ENCODE measurements at places on chromosomes 2 and 18.

DNA sequence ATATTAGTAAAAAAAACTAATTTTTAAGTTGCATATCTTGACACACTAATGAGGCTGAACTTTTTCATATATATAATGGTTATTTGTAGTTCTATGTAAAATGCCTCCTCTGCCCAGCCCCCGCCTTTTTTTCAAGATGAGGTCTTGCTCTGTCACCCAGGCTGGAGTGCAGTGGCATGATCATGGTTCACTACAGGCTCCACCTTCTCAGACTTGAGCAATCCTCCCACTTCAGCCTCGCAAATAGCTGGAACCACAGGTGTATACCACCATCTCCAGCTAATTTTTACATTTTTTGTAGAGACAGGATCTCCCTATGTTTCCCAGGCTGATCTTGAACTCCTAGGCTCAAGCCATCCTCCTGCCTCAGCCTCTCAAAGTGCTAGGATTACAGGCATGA, 24.3 kb downstream of the ATF2 start:
- no peak for DNase-seq

GRCh38 chr18:77093067-77093430, 39.5 kb downstream of the MBP start:
- no peak for DNase-seq

DNA sequence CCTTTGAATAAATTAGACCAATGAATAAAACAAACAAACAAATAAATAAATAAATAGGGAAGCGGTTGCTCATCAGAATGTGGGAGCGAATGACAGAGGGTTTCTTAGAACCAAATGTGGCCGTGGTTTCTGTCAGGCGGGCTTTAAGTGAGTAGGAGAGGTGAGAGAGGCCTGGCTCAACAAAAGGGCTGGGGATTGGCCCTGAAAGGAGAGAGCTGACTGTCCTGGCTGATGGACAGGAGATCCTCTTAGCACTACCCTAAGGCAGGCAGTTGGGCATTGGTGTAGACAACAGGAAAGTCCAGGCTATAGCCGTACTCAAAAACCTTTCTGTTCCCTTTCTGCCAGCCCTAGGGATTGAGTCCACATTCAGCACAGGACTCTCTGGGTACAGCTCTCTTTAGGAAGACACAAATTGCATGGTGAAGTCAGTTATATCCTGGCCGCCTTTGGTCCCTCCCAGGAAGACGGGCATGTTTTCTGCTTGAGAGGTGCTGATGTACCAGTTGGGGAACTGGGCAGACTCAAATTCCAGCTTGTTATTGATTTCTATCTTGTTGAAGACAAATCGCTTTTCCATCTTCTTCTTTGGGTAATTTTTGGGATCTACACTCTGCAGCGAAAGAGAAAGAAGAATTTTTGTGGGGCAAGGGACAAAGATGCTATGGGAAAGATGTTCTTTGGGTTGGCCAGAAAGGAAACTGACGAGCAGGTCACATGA, 6.5 kb downstream of the IL1B start:
- no peak for DNase-seq

DNA sequence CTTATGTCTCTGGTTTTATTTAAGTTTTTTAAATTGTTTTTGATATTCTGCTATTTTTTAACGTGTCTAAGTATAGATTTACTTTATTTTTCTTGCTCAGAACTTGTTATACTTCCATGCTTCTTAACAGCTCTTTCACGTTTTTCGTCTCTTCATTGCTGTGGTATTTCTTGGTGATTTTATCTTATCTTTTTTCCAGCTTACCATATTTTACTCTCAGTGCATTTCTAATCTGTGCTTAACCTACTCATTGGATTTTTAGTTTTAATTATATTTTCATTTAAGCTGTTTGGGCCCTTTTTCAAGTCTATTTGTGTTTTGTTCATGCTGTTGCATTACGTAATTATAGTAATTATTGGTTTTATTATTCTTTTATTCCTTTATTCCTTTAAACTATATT, 11.1 kb downstream of the SLC9A2 start:
- DNase-seq = no peak

GRCh38 chr2:219629976-219630695, 2.7 kb downstream of the SLC4A3 start:
- DNase-seq = no peak

- no peak for DNase-seq
Observed at GRCh38 chr2:139685090-139685983, 905.1 kb upstream of the NXPH2 start.

GRCh38 chr2:80105015-80105640, 199.4 kb downstream of the LRRTM1 start:
- DNase-seq = no peak

DNA sequence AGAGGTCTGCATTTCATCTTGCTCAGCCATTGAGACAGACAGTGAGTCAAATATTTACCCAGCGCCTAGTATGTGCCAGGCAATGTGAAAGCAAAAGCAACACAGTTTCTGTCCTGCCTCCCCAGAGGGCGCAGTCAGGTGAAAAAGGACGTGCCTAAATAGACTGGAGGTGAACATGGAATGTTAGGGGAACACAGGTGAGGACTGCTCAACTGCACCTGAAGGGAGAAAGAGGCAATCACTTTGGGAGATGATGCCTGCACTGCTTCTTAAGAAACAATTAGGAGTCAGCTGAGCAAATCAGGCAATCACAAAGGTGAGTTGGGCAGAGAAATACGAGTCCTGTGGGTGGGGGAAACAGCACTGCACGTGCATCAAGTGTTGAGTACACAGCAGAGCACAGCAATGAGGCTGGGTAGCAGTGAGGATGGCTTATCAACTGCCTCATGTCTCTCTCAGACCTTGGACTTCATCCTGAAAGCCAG, 218.3 kb upstream of the SMAD7 start:
- DNase-seq = no peak

DNA sequence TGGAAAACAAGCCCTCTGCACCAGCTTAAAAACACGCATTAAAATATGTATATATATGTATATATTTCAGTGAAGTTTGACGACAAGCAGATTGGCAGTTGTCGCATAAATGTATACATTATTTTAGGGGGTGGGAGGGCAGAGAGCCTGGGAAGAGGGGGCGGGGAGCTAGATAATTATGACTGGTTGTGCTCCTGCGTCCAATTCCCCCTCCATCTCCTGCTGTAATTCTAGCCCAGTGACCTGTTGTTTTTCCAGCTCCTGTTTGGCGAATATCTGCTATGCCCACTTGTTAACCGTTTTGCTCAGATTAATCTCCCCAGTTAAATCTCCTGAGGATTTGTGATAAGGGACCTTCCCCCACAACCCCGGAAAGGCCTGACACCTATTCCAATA, 656 bp downstream of the UNC80 start:
- no peak for DNase-seq

DNA sequence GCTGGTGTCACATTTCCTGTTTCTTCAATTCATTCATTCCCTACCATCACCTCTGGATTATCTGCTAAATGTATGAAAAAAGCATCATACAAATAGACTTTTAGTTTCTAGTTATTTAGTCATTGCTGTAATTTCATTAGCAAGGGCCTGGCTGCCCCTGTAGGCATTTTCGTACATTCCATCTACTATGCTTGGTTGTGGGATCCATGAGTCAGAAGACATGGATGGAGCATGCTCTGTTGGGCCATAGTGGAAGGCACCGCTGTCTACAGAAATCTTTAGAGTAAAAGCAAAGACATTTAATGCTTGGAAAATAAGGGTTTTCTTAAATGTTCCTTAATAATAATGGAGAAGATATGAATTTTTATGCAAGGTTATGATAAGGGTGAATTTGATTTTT, 324.8 kb upstream of the MEIS1 start:
- no peak for DNase-seq

GRCh38 chr2:161150704-161151103, 9.5 kb upstream of the TANK start:
- DNase-seq = no peak

- DNase-seq = no peak
Observed at GRCh38 chr18:49967636-49968313, 154.4 kb upstream of the ACAA2 start.

- no peak for DNase-seq
Observed at GRCh38 chr2:227238238-227239237, 74.1 kb downstream of the COL4A3 start.

DNA sequence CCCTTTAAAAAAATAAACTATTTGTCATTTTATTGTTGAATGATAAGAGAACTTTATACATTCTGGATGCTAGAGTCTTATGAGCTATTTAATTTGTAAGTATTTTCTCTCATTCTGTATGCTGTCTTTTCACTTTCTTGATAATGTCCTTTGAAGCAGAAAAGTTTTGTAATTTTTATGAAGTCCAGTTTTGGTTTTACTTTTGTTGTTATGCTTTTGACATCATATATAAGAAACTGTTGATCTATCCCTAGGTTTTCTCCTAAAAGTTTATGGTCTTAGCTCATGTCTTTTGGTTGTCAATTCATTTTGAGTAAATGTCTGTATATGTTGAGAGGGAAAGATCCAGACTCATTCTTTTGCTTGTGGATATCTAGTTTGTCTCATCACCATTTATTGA, 52.5 kb downstream of the TMEM247 start:
- no peak for DNase-seq

GRCh38 chr2:120552800-120553481, 182.7 kb upstream of the GLI2 start:
- no peak for DNase-seq

GRCh38 chr18:32771871-32772580, 797 bp downstream of the KLHL14 start:
- DNase-seq = no peak

DNA sequence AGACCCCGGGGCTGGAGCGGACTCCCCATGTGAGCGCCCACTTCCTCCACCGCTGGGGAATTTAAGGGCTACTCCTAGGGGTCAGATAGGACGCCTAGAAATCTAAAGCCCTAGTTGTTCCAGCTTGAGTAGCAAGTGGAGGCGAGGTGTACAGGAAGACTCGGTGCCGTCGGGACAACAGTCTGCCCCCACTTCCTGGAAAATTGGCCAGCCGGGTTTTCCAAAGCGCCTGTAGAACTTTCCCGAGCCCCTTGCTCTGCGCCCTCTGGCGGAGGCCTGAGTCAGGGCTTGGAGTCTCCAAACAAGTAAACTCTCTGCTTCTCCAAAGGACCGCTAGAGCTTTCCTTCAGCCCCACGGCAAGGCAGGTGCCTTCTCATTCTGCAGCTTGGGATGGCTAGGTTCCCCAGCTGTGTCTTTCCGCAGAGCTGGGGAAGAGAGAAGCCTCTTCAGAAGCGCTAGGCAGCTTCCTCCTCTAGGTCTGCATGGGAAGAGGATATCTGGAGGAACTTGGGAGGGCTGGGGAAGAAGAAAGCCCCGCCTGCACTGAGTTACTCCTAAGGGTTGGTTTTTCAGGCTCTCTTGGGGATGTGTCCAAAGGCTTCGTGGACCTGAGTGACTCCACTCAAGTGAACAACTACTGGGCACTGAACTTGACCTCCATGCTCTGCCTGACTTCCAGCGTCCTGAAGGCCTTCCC, 681 bp downstream of the SPR start:
- DNase-seq = peak; percentile 31

- DNase-seq = no peak
Observed at GRCh38 chr2:239259173-239259572, 141.6 kb downstream of the HDAC4 start.

DNA sequence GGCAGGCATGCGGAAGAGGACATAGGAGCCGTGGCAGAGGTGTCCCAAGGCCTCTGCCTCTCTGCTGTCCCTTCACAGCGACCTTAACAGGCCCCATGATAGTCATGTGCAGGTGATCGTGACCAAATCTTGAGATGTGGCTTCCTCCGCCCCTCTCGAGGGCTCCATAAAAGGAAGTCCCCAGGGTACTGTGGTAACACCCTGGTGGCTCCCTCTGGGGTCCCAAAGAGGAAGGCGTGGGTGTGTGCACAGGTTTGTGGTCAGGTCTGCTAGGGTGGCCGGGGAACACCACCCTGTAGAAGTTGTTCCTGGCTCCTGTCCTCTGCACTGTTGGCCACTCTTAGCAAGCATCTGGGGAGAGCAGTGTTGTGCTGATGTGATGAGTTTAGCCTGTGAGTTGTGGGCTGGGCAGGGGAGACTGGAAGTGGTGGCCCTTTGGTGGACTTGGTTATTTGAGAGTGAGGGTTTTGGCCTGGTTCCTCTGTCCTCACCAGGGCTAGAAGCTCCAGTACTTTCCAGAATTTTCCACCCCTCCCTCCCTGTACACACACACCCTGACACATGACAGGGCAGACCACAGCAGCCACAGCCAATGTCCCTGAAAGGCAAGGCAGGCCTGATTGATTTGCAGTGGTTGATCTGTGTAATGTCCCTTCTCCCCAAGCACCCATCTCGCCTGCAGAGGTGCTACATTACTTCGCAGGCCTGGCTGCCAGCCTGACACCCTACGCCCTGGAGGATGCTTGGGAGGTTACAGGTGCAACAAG, 68.9 kb upstream of the BOD1L2 start:
- DNase-seq = no peak

DNA sequence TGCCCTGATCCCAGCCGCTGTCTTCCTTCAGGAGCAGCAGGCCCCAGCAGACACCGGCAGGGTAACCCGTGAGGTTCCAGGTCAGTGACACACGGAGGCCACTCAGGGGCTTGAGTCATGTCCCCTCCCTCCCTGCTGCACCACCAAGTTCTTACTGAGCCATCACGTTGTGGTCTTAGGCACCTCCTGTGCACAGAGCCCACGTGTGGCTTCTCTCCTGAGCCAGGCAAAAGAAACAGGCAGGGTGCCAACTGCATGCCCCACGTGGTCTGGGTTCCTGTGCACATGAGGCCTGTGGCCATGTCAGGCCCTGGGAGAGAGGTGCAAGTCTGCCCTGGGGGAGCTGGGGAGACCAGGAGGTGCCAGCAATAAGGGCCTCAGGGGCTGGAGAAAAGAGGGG, 264.8 kb downstream of the KLHL29 start:
- DNase-seq = no peak

GRCh38 chr18:13455960-13456481, 237.5 kb downstream of the LDLRAD4 start:
- no peak for DNase-seq

- DNase-seq = no peak
Observed at GRCh38 chr2:231920795-231921194, 5.4 kb downstream of the NPPC start.

- no peak for DNase-seq
Observed at GRCh38 chr2:28338831-28339321, 53.8 kb upstream of the FOSL2 start.

- DNase-seq = no peak
Observed at GRCh38 chr2:112065486-112065885, 10.4 kb downstream of the TMEM87B start.

DNA sequence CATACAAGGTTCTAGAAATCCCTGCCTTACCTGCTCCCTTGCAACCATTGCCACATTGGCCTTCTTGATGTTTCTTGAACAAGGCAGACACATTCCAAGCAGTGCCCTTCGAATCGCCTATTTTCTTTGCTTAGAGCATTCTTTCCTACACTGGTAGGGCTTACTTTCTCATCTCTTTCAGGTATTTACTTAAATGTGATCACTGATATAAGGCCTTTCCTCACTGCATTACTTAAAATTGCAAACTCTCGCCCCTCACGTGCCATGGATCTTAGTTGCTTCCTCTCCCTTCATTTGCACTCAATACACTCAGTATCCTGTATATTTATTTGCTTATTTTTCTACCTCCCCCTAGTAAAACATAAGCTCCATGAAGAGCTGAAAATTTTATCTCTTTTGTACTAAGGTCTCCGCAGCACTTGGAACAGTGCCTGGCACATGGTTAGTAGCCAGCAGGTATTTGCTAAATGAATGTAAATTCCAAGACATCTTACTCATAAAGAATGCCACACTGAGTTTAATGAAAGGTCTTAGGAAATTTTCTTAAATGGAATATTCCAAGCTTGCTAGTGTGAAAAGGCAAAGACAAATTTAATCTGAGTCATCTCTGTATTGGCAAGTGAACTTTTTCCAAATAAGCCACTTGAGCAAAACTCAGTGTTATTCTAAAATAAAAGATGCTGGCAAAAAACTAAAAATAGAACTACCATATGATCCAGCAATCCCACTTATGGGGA, 42.4 kb upstream of the FIGN start:
- no peak for DNase-seq

GRCh38 chr18:75324686-75325257, 102.7 kb downstream of the SMIM21 start:
- no peak for DNase-seq
